Hepatocyte (in vitro differentiated cells): ENCODE measurements at places on chromosomes 2 and 18. TPM values are rescaled to one million over a fixed set of nuclear protein-coding genes. Genes with fewer than 3 reads are reported as not detected.

DNA sequence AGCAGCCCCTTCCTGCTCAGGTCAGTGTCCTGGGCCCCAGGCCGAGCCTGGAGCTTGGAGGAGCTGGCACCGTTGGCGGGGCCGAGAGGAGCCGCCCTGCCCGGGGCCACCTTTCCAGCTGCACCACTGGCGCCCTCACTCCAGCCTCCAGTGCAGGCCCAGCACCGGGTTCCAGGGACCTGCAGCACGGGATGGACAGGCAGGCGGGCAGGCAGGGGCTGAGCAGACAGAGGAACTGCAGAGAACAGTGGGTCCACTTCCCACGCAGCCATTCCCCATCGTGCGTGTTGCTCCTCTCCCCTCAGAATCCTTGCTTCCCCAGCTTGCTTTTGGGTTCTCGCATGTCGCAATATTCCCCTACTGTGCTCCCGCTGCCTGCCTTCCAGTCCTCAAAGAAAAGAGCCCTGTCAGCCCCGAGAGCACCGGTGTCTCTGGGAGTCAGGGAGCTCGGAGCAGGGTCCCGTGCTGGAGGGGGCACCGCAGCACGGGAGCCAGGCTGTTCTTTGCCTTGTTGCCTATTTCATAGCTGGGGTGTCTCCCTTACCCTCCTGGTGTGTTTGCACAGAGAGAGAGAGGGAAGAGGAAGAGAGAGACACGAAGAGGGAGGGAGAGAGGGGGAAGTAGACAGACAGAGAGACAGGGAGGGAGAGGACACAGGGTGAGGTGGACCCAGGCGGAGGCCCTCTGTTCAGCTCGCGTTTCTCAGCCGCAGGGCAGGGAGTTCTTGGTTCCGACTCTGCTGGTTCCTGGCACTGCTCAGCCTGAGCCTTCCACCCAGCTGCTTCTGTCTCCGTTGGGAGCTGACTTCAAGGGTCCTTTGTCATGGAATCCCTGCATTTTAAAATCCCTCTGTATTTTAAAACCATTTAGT lies 126.0 kb downstream of the MBP start:
- no peaks in the 10 kb centered on the region for H3K36me3 ChIP-seq
- no peak for DNase-seq
- H3K4me1 ChIP-seq, result no peaks in the 10 kb centered on the region
- H3K4me3 ChIP-seq, result no peak overlapping the region
- no peaks in the 10 kb centered on the region for H3K27me3 ChIP-seq

Gene MSGN1
- polyA plus RNA-seq, result not detected in 2 replicates

Gene RBMS1
- 103 and 138 TPM in 2 replicates for polyA plus RNA-seq

DNA sequence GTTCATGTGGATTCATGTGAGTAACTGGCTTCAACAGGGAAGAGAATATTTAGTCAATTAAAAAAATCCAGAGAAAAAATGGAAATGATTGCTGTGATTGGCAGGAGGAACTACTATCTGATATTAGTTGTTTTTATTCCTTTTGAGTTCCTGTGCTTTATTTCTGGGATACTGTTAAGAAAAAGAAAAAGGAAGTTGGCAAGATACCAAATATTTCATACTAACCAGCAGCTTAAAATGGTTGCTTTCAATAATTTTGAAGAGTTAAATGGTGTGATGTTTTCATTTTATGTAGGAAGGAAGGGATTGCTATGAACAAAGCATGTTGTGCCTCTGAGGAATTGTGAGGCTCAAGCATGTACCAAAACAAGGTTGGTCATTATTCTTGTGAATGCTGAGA lies 8.1 kb upstream of the MTX2 start:
- no peak for DNase-seq
- no peaks in the 10 kb centered on the region for H3K4me1 ChIP-seq
- no peak overlapping the region for H3K27ac ChIP-seq

- H3K4me3 ChIP-seq, result no peak overlapping the region
- DNase-seq, result no peak
- no peaks in the 10 kb centered on the region for H3K36me3 ChIP-seq
- peaks cover 20% of the 10 kb centered on the region for H3K4me1 ChIP-seq
- no peaks in the 10 kb centered on the region for H3K27me3 ChIP-seq
Measured at GRCh38 chr18:79961527-79962291, 2.7 kb upstream of the HSBP1L1 start.

Gene SNORC
- polyA plus RNA-seq, result 5.9 and 7.5 TPM in 2 replicates

Gene TSPYL6
- not detected in 2 replicates for polyA plus RNA-seq

- no peak for DNase-seq
- no peaks in the 10 kb centered on the region for H3K27me3 ChIP-seq
- H3K4me1 ChIP-seq, result no peaks in the 10 kb centered on the region
- H3K4me3 ChIP-seq, result no peak overlapping the region
Measured at GRCh38 chr2:238483021-238483420, 56.3 kb downstream of the ASB1 start.

DNA sequence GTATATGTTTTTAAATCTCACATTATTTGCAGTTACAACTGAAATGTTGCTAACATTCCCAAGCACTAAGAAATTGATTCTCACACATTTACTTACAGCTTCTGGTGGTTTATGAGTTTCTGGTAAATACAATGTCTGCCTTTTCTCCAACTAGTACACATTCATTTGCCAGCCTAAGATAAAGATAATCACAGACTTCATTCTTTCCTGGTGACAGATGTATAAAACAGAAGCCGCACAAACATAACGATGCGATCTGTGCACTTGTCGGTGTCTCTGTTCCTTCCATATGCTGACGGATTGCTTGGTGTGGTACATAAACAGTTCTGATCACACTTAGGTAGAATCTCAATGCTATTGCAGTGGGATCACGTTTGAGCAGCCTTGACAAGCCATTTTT lies 100.4 kb upstream of the DDX18 start:
- no peak overlapping the region for H3K4me3 ChIP-seq
- no peak for DNase-seq
- H3K4me1 ChIP-seq, result no peaks in the 10 kb centered on the region
- H3K36me3 ChIP-seq, result no peaks in the 10 kb centered on the region

Gene FBXO48
- polyA plus RNA-seq, result 0.36 and 0.58 TPM in 2 replicates

DNA sequence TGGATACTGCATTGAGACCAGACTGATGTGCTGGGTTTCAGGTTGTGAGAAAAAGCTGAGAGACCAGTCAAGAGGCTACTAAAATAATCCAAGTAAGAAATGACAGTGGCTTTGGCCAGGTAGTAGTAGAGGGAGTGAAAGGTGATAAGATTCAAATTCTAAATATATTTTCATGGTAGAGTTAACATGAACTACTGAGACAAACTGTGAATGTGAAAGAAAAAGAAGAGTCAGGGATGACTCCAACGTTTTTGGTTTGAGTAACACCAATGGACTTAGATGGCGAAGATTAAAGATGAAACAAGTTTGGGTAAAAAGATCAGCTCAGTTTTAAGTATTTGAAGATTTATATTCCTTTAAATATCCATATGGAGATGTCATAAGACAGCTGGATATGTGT lies 209.4 kb downstream of the ZEB2 start:
- no peaks in the 10 kb centered on the region for H3K4me1 ChIP-seq
- DNase-seq, result no peak
- no peaks in the 10 kb centered on the region for H3K36me3 ChIP-seq
- no peak overlapping the region for H3K4me3 ChIP-seq
- no peak overlapping the region for H3K27ac ChIP-seq
- no peaks in the 10 kb centered on the region for H3K27me3 ChIP-seq

Gene TOGARAM2
- 1.3 and 2.1 TPM in 2 replicates for polyA plus RNA-seq

GRCh38 chr2:148932536-148932935 lies 57.5 kb downstream of the KIF5C start:
- no peak overlapping the region for H3K4me3 ChIP-seq
- H3K27ac ChIP-seq, result no peak overlapping the region
- no peaks in the 10 kb centered on the region for H3K36me3 ChIP-seq
- no peak for DNase-seq

Gene SLC20A1
- polyA plus RNA-seq, result 63.6 and 66.7 TPM in 2 replicates

GRCh38 chr2:120999377-121000097 lies 263.9 kb downstream of the GLI2 start:
- no peaks in the 10 kb centered on the region for H3K36me3 ChIP-seq
- no peaks in the 10 kb centered on the region for H3K27me3 ChIP-seq
- H3K4me3 ChIP-seq, result no peak overlapping the region
- DNase-seq, result no peak

DNA sequence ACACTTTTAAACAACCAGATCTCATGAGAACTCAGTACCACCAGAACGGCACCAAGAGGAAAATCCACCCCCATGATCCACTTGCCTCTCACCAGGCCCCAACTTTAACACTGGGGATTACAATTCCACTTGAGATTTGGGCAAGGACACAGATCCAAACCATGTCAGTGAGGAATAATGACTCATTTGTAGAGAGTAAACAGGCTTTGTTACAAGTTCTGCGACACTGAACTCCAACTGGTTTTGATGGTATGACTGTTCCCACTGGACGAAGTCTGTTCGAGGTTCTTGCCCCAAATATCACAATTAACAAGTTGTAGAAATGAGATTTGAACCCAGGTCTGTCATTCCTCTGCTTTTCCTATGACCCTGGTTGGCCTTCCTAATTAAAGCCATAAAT lies 718.1 kb upstream of the ID2 start:
- no peaks in the 10 kb centered on the region for H3K36me3 ChIP-seq
- DNase-seq, result no peak
- no peak overlapping the region for H3K4me3 ChIP-seq
- H3K27ac ChIP-seq, result no peak overlapping the region
- H3K4me1 ChIP-seq, result no peaks in the 10 kb centered on the region

GRCh38 chr2:196233805-196234475 lies 62.6 kb upstream of the STK17B start:
- no peaks in the 10 kb centered on the region for H3K36me3 ChIP-seq
- no peak overlapping the region for H3K4me3 ChIP-seq
- H3K27ac ChIP-seq, result peak overlapping the region; percentile 54

Gene UBR3
- 10.1 and 10.2 TPM in 2 replicates for polyA plus RNA-seq

Gene ASXL3
- 1.4 and 2.7 TPM in 2 replicates for polyA plus RNA-seq

Gene RAB6C
- polyA plus RNA-seq, result not detected in 2 replicates

Gene MOGAT1
- polyA plus RNA-seq, result 0.15 TPM in 1 of 2 replicates, not detected in the other

GRCh38 chr2:46236006-46236875 lies 61.0 kb upstream of the EPAS1 start:
- H3K4me1 ChIP-seq, result no peaks in the 10 kb centered on the region
- H3K27ac ChIP-seq, result no peak overlapping the region
- no peak for DNase-seq
- H3K27me3 ChIP-seq, result no peaks in the 10 kb centered on the region

- H3K27ac ChIP-seq, result no peak overlapping the region
- H3K4me3 ChIP-seq, result no peak overlapping the region
- no peaks in the 10 kb centered on the region for H3K4me1 ChIP-seq
- H3K36me3 ChIP-seq, result no peaks in the 10 kb centered on the region
Measured at GRCh38 chr18:80004600-80005342, 16.4 kb upstream of the TXNL4A start.

Gene RAB11FIP5
- 31.1 and 33.5 TPM in 2 replicates for polyA plus RNA-seq

- H3K27me3 ChIP-seq, result no peaks in the 10 kb centered on the region
- peak; percentile 35 for DNase-seq
- peak overlapping the region; percentile 8 for H3K27ac ChIP-seq
- no peak overlapping the region for H3K4me3 ChIP-seq
Measured at GRCh38 chr2:169716238-169716886, 17.3 kb upstream of the KLHL23 start.

Gene NRP2
- 61.0 and 74.6 TPM in 2 replicates for polyA plus RNA-seq

Gene CCBE1
- 9.2 and 16.4 TPM in 2 replicates for polyA plus RNA-seq

- H3K4me1 ChIP-seq, result no peaks in the 10 kb centered on the region
- DNase-seq, result no peak
- H3K36me3 ChIP-seq, result no peaks in the 10 kb centered on the region
- H3K27me3 ChIP-seq, result peaks cover 13% of the 10 kb centered on the region
- H3K4me3 ChIP-seq, result no peak overlapping the region
- no peak overlapping the region for H3K27ac ChIP-seq
Measured at GRCh38 chr18:47342566-47342965, 91.1 kb upstream of the SKOR2 start.

DNA sequence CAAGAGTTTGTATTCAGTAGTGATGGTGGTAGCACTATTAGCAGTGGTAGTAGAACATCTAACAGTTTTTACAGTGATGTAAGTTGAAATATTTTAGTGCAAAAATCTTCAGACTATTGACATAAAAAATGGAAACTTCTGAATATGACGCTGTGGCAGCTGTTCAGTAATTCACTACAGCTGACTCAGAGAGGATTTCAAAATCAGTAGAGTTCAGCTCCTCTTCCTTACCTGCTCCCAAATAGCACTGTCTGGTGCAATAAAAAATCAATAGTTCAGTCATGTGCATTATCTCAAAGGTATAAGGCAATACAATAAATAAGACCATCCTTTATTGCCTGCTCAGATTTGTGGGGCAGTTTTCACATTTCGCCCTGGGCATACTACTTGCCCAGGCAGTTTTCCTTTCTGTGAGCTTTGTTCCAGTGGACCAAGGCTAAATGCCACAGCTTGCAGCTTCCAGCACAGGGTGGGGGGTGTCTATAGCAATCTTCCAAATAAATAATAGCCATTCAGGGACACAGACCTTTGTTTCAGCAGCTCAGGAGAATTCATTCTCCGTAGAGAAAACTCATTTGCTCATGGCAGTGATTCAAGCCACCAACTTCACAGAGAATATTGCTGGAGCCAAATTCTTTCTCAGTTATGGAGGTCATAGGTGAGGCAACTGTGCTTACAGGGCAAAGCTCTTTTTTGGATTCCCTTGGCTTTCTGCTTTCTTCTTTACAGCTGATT lies 33.9 kb upstream of the GORASP2 start:
- no peaks in the 10 kb centered on the region for H3K36me3 ChIP-seq
- no peak for DNase-seq
- H3K4me3 ChIP-seq, result no peak overlapping the region

Gene C2orf80
- not detected in 2 replicates for polyA plus RNA-seq

Gene ANKRD53
- polyA plus RNA-seq, result 3.4 and 4.7 TPM in 2 replicates

Gene LCT
- polyA plus RNA-seq, result 0.51 and 1.0 TPM in 2 replicates

Gene MYCN
- 8.9 and 10.8 TPM in 2 replicates for polyA plus RNA-seq

DNA sequence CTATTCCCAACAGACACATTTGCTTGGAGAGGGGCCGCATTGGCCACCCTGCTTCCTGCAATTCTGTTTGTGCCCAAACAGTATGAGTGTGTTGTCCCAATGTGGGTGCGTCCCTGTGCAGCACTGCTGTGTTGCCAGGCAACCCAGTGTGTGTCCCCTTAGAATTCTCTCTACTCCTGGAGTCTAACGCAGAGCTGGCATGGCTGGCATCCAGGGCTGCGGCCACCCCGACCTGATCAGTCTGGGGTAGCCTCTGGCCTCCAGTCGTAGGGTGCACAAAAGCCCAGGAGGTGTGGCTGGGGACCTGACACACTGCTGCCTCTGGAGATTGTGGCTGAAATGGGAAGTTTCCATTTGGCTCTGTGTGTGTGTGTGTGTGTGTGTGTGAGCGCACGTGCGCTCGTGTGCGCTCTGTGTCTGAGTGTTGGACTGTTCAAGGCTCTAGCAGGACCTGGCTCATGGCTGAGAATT lies 48.0 kb downstream of the TEX44 start:
- H3K27ac ChIP-seq, result no peak overlapping the region
- peaks cover 15% of the 10 kb centered on the region for H3K4me1 ChIP-seq
- no peak for DNase-seq
- H3K27me3 ChIP-seq, result no peaks in the 10 kb centered on the region

Gene ANKRD62
- polyA plus RNA-seq, result not detected in 2 replicates

DNA sequence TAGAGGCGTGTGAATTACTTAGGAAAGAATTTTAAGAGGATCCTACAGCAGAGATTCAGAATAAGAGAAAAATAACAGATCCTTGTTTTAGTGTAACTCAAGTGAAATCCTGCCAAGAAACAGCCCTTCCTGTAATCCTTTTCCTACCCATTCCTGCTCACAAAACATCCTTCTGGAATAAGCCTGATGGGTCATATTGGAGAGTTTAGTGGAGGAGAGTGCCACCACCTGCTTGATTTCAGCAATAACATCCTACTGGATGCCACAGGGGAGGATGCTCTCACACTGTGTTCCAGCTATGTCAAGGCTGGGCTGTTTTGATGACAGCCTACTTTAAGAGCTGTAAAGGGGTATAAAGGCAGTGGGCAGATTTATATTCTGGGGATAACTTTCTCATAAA lies 54.8 kb upstream of the CCDC178 start:
- H3K4me3 ChIP-seq, result no peak overlapping the region
- no peaks in the 10 kb centered on the region for H3K4me1 ChIP-seq
- H3K27ac ChIP-seq, result no peak overlapping the region
- H3K36me3 ChIP-seq, result no peaks in the 10 kb centered on the region
- no peaks in the 10 kb centered on the region for H3K27me3 ChIP-seq
